ENCODE measurements at places on chromosomes 11 and 22.
A peak's percentile ranks its signal among the peaks of the same experiment; 100 is the strongest.

GRCh38 chr11:76005756-76006155 lies 190.7 kb downstream of the UVRAG start:
- DNase-seq: no peak

GRCh38 chr11:69682221-69682620 lies 7.1 kb upstream of the LTO1 start:
- DNase-seq: no peak

DNA sequence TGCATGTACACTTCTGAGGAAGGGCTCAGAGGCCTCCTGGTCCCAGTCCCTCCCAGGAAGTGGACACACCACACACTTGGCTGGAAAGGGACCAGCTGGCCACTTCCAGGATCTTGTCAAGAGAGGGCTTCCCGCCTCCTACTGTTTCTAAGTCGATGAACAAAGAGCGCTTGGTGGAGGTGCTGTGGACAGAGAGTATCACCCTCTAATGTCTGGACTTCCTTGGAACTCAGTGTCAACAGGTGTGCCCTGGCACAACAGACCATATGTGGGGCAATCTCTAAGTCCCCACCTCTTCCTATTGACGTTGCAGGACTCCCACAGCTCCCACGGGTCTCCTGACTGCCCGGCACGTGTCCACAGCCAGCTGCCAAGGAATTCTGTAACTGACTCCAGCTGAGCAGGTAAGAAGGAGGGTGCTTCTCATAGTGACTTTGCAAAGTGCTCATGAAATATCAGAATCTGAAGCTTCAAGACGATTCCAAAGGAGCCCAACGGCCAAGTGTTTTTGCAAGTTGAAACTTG lies 16.1 kb downstream of the POU2AF1 start:
- no peak for DNase-seq

- DNase-seq: no peak
These were observed 509.9 kb upstream of the TENM4 start for GRCh38 chr11:79950741-79951140.

DNA sequence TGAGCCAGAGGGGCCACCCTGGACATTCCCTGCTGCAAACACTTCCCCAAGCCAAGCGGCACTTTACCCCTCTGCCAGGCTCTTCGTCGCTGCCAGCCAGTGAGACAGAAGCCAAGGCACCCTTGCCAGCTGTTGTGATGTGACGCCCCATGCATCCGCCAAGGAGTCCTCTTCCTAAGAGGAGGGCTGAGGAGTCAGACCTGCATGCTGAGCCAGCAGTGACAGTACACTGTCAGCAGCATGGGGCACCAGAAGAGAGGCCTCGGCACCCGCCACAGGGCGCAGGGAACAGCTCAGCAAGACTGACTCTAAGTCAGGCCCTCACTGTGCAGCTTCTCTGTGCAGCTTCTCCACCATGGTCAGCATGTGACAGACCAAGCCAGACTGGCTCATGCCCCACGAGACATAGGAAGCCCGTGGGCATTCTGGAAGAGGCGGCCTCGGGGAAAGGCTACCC lies 26.4 kb downstream of the VPS37C start:
- no peak for DNase-seq

- DNase-seq: no peak
These were observed 1.7 kb downstream of the ABTB2 start for GRCh38 chr11:34356130-34356529.

DNA sequence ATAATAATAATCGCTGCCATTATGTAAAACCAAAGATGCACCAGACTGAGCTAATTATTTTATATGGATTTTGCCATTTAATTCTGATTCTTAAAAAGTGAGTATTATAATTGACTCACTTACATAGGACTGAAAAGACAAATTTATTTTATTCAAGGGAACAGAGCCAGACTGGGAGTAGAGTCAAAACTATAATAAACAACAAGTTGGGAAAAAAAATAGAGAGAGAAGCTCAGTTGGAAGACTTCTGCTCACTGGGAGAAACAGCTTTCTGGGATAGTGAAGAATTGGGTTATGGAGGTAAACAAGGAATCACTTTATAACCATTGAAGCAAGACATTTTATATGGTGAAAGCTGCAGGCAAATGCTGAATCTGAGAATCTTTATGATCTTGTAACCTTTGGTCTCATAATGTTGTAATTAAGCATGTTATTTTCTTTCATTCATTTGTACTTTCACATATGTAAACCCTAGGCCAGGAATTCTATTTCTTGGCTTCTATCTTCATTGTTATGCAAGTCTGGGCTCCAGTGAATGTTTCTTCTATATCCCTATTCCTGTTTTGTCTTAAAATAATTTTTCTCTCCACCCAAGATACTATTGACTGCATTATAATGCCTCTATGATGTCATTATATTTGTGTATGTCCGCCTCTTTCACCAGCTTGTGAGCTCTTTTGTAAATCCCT lies 725.3 kb upstream of the CCDC179 start:
- DNase-seq: no peak

DNA sequence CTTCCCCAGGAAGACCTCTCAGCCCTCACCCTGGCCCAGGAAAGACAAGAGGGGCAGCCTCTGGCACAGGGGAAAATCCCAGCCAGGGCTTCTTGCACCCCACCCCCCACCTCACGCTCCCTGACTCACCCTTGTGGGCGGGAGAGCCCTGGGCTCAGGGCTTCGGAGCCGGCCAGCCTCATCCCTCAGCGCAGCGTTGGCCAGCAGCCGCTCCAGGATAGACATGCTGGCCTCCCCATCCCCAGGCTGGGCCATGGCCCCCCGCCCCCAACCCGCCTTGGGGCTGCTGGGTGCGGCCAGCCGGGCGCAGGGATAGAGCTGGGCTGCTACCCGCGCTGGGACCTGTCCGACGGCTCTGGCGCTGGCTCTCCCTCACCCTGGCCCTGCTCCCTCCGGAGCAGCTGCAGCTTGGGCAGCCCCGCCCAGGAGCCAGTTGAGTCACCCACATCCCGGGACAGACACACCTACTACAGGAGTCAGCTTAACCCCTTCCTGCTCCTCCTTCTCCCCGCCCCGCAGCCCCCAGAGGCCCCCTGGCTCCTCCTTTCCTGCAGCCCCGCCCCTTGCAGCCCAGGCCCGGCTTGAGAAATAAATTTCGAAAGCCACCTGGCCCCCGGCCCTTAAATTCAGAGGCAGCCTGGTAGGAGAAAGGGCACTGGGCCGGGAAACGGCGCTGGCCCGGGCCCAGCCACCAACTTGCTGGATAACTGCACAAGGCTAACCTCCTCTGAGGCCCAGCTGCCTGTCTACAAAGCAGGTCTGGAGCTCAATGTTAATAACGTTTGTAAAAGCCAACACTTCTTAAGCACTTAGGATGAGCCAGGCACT lies 13.4 kb downstream of the TNKS1BP1 start:
- peak; percentile 99 for DNase-seq

GRCh38 chr11:16860617-16861016 lies 122.2 kb downstream of the C11orf58 start:
- no peak for DNase-seq
